ENCODE measurements at places on chromosomes 1 and 21.

- no peaks in the 10 kb centered on the region for H3K36me3 ChIP-seq
- no peak overlapping the region for H3K27ac ChIP-seq
- no peak for DNase-seq
Observed at GRCh38 chr1:243727503-243728203, 122.4 kb downstream of the AKT3 start.

DNA sequence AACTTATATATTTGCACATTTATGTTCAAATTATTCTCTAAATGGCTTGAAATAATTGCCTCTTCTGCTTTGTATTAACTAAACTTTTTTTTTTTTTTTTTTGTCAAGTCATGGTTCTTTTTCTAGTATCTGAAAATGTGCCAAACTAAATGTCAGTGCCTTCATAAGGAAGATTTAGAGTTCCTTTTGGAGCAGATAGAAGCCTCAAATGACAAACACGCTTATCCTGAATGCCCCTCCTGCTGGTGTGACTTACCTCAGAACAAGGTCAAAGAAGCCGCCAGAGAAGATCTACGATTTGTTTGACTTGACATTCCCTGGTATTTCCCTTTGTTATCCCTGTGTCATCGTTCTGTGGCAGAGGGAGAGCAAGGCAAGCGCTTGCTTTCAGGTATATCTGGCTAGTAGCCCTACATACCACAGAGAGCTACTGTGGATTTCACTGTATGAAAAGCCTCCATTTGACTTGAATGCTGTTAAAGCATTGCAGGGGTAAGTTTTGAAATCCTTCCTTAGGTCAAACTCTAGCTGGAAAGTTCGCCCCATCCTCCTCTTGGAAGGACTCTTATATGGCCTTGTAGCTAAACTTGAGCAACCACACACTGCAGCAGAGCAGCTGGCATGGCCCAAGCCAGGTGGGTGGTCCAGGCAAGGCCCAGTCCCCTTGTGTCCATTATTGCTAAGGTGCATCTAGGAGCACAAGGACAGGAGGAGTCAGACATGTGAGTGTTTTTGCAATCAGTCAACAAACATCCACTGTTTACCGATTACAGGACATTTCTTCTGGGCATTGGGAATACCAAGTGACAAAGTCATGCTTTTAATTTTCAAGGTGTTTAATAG is 285.4 kb upstream of the USP25 start:
- DNase-seq, result no peak
- H3K4me3 ChIP-seq, result no peak overlapping the region
- peaks cover 2% of the 10 kb centered on the region for H3K4me1 ChIP-seq
- no peaks in the 10 kb centered on the region for H3K27me3 ChIP-seq
- no peaks in the 10 kb centered on the region for H3K36me3 ChIP-seq

DNA sequence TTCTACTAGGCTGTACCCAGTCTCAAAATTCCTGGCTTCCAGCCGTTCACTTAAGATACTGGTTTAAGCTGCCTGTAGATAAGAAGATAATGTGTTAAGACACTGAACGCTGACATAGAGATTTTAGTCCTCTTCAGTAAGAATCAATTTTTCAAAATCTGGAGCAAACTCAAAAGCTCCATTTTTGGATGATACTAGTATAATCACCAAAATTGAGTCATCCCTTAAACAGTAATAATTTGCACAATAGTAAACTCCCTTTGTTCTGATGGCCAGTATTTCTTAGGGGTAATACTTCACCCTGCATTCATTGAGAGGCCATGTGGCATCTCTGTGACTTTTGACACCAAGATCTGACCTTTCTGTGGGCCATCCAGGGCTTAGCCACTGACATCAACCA is 299.8 kb upstream of the USP25 start:
- H3K36me3 ChIP-seq, result no peaks in the 10 kb centered on the region
- no peak for DNase-seq
- no peaks in the 10 kb centered on the region for H3K27me3 ChIP-seq
- H3K4me1 ChIP-seq, result no peaks in the 10 kb centered on the region

DNA sequence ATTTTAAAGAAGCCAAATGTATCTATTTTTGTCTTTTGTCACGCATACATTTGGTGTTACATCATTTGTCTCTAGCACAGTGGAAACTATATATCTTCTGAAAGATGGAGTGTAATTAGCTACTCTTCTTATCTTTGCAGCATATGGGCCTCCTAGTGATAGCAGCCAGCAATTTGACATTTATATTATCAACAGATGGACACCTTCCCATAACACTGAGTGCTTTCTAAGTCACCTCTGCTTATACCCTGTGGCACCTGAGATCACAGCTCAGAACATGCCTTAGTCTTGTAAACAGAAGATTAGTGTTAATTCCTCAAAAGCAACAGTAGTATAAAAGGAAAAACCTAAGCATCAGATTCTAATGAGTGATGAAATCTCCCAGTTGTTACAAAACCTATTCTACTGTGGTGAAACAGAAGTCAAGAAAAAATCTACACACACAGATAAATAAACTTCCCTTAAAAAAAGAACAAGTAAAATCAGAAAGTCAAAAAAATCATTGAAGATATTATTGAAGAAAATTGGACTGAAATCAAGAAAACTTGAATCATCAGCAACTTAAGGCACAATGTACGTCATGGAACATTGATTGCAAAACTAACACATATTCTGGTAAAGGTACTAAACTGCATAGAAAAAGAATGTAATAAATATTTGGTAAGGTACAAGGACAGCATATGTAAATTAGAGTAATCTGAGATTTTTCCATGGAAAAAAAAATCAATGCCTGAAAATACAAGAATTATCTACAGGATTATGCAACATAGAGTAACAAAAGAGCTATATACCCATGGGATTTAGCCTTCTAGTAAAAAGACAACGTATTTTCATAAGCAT is 61.7 kb downstream of the KCNT2 start:
- H3K4me3 ChIP-seq, result no peak overlapping the region
- H3K4me1 ChIP-seq, result no peaks in the 10 kb centered on the region
- H3K36me3 ChIP-seq, result no peaks in the 10 kb centered on the region
- H3K27ac ChIP-seq, result no peak overlapping the region

DNA sequence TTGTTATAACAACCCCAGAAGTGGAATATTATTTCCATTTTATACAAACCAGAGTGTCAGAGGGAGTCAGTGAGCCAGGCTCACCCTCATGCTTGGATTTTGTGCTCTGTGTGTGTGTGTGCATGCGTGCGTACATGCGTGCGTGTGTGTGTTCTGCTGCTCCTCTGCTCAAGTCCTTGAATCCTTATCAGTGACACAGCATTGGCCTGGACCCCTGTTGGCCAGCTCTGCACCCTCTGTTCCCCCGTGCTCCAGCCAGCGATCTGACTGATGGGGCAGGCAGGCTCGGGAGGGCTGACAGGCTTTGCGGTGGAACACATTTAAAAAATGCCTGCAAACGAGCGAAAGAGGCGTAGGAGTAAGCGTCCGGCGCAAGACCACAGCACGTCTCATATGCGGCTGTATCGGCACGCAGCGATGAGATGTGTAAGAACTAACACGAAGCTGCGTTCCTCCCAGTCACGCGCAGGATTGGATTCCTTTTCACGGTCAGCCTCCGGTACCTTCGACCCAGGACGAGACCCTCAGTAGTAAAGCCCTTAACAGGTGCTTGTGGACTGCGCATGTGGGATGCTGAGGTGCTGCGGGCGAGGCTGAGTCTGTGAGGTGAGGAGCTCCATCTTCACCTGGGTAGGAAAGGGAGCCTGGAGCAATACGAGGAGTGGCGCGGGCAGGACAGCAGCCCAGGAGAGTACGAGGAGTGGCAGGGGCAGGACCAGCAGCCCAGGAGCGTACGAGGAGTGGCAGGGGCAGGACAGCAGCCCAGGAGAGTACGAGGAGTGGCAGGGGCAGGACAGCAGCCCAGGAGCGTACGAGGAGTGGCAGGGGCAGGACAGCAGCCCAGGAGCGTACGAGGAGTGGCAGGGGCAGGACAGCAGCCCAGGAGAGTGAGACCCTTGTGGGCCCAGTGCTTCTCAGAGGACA is 130.9 kb downstream of the GALNT2 start:
- no peak for DNase-seq
- H3K4me1 ChIP-seq, result peaks cover 15% of the 10 kb centered on the region
- H3K27me3 ChIP-seq, result no peaks in the 10 kb centered on the region
- H3K36me3 ChIP-seq, result peaks cover 4% of the 10 kb centered on the region
- no peak overlapping the region for H3K27ac ChIP-seq
- no peak overlapping the region for H3K4me3 ChIP-seq

DNA sequence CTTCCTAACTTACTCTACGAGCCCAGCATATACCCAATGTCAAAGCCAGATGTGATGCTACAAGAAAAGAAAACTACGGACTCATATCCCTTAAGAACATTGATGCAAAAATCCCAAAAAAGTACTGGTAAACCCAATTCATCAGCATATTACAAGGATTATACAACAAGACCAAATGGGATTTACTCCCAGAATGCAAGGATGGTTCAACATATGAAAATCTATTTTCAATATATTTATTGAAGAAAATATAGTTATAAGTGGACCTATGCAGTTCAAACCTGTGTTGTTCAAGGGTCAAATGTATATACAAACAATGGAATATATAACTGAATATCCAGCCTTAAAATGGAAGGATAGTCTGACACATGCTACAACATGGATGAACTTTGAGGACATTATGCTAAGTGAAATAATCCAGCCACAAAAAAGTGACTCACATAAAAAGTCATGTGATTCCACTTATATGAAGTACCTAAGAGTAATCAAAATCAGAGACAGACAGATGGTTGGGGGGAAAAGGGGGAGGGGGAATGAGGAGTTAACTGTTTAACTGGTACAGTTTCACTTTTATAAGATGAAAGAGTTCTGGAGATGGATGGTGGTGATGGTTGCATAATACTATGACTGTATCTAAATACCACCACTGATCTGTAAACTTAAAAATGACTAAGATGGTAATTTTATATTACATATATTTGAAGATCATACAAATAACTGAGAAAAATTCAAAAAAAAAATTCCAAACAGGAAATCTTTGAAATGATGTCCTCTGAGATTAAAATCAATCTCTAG is 3.7 kb upstream of the KLF18 start:
- no peak overlapping the region for H3K27ac ChIP-seq
- DNase-seq, result no peak
- H3K36me3 ChIP-seq, result peaks cover 3% of the 10 kb centered on the region
- no peak overlapping the region for H3K4me3 ChIP-seq
- no peaks in the 10 kb centered on the region for H3K4me1 ChIP-seq

GRCh38 chr1:15046487-15047165 is 106.9 kb upstream of the TMEM51 start:
- no peak overlapping the region for H3K4me3 ChIP-seq
- no peak overlapping the region for H3K27ac ChIP-seq
- H3K36me3 ChIP-seq, result no peaks in the 10 kb centered on the region

All from effector memory CD8-positive, alpha-beta T cell (primary cell).